ENCODE measurements at places on chromosomes 7 and 10. TPM values are rescaled to one million over a fixed set of nuclear protein-coding genes. Genes with fewer than 3 reads are reported as not detected.

The ARL5B gene
- 65.8 TPM for total RNA-seq

The FKBP6 gene
- total RNA-seq: not detected

The ANKRD61 gene
- not detected for total RNA-seq

The GPR146 gene
- 2.7 TPM for total RNA-seq

The WDR91 gene
- 11.0 TPM for total RNA-seq

The FOXI2 gene
- total RNA-seq: not detected

The NEUROD6 gene
- 35.3 TPM for total RNA-seq

The TRIL gene
- 24.3 TPM for total RNA-seq

The RBP4 gene
- 2.5 TPM for total RNA-seq

The PCLO gene
- 66.6 TPM for total RNA-seq

The GIMAP6 gene
- total RNA-seq: 4.5 TPM

GRCh38 chr7:28208506-28208905 lies 27.9 kb upstream of the JAZF1 start:
- DNase-seq: no peak

DNA sequence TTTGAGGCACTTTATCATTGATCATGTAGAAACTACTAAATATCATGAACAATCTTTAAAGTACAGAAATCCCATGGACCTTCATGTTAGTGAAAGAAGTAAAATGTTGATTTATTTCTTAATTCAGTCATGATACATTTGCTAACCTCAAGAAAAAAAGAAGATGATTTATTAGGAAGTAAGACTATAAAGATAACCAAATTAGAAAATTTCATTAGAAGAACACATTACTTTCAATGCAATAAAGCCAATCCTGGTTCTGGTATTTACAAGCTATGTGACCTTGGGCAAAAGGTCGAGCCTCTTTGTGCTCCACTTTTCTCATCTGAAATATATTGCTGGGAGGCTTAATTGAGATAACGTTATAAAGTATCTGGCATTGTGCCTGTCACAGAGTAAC lies 365.0 kb downstream of the KIF20B start:
- DNase-seq: no peak

GRCh38 chr10:90222372-90222771 lies 521.0 kb downstream of the KIF20B start:
- no peak for DNase-seq

DNA sequence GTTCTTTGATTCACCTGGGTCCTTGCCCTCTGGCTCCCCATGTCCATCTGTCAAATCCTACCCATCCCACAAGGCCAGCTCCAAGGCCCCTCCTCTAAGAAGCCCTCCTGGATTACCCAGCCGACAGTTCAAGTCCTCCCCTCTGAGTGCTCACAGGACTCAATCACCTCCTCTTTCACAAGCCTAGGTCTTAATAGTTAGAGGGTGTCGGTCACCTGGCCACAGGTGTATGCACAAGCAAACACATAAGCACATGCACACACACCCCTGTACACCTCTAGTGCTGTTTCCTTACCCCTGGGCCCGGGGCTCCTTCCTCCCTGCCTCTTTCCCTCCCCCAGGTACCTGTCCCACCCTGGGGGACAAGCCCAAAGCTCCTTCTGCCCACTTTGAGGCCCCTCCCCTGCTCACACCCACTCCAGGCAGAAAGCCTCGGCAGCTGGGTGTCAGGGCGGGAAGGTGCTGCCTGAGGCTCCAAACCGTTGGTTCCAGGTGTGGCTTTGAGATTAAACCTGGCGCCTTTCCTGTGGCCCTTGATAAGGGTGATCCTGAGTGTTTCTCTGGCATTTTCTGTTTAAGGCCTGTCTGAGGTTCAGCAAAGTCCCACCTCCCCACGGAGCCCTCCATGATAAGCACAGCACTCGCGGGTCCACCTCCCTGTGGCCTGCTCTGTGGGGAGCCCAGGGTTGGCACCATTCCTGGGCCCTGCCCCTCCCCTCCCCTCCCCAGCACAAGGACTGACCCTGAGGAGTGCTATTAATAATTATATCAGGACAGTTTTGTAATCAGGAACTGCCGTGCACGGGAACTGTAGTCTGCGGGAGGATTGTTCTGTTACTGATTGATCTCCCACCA lies 14.6 kb upstream of the AQP1 start:
- DNase-seq: no peak

DNA sequence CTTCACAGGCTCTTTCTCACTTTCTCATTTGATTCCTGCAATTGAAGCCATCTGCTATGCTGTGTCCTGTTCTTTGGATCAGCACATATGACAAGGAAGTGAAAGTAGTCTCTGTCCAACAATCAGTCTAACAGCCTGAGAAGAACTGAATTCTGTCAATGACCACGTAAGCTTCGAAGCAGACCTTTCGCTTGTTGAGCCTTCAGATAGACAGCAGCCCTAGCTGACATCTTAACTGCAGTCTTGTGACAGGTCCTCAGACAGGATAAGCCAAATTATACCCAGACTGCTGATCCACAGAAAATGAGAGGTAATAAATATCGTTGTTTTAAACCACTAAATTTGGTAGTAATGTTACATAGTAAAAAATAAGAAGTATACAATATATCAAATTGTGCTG lies 691.0 kb upstream of the LRRTM3 start:
- DNase-seq: no peak

- no peak for DNase-seq
Measured at GRCh38 chr10:75203724-75204123, 6.9 kb upstream of the VDAC2 start.

DNA sequence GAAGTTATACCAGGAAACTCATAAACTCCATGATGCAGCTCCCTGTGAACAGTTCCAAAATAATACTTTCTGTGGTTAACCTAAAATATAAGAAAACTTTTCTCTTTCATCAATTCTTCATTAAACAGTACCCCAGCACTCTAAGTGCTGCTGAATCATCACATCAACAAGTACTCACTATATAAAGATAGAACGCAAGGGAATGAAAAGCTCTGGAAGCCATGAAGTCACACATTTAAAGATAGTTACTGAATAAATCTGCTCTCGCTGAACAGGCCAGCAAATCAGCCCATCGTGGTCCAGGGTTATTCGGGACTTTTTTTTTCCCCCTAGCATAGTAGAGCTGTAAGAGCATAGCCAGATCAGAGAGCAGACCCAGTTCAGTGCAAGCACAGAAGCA lies 254.3 kb downstream of the IPMK start:
- no peak for DNase-seq

DNA sequence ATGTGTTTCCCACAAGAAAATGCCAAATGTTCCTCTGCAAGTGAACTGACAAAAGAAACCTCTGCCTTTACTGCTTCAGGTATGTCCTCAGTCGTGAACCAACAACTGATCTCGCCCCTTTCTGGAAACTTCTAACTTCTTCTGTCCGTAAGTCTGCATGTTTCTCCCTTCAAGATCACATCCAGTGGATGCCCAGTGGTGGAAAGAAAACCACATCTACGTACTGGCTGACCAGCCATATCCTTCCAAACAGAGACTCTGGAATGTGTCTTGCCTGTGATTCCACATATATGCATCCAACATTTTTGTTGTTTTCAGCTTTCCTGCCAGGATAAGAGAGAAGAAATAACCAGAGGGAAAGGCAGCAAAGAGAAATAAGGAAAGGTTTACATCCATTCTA lies 152.7 kb downstream of the GLI3 start:
- DNase-seq: no peak

GRCh38 chr7:129247087-129247486 lies 22.3 kb downstream of the AHCYL2 start:
- no peak for DNase-seq

- no peak for DNase-seq
Measured at GRCh38 chr7:108246227-108246837, 116.2 kb upstream of the LAMB4 start.

DNA sequence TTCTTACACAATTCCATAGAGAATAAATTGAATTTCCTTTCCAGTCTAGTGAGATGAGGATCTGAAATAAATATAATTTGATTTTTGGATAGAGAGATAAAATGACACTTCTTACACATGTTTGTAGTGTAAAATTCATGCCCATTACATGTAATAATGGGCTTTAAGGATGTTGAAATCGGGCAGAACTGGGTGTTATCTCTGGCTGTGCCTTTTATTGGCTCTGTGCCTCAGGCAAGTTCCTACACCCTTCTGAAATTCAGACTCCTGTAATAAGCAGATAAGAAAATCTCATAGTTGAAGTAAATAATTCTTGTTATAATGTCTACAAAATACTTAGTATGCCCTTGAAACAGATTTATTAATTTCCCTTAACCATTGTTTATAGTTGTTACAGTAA lies 125.6 kb downstream of the SEMA3A start:
- DNase-seq: no peak

DNA sequence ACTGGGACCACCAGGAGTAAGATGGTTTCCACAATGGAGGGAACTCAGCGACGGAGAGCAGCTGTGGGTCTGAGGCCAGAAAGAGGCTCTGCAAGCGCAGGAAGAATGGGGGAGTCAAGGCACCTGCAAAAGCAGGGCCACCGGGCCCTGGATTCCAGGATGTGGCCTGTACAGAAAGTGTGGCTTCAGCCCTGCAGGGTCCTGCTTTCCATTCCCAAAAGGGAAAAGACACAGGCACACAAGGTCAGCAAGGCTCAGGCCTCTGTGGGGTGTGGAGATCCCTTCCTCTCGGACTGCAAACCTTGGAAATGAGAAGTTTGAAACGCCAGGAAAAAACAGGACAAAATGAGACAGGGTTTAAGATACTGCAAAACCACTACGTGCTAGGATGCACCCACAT lies 232.5 kb downstream of the TNS3 start:
- DNase-seq: no peak

- no peak for DNase-seq
Measured at GRCh38 chr7:5204546-5204945, 14.5 kb downstream of the WIPI2 start.

DNA sequence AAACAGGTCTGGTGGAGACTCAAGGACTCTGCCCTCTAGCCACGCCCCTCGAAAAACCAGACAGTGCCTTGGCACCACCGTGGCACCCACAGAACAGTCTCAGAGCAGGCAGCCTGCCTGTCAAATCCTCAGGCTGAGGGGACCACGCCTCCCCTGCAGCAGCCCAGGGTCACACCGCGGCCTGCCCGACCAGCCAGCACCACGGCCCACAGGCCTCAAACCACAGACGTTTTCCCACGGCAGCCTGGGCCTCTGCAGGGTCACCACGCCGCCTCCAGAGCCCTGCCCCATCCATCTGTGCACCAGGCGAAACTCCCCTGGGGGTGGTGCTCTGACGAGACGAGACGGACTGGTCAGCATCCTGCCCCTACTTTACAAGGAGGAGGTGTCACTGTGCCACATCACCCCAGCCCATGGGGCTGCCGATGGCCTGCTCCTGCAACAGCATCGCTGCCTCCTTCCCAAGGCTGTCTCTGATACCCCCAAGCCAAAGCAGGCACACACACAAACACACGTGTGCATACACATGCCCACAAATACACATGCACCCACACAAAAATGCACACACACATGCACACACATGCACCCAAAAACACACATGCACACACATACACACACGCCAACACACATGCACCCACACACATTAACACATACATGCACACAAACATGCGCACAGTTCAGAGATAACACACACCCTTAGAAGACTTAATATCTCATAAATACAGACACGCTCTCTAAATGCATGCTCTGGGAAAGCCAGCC lies 24.6 kb downstream of the PAPOLB start:
- peak; percentile 24 for DNase-seq

- no peak for DNase-seq
Measured at GRCh38 chr7:106420736-106421135, 136.0 kb upstream of the NAMPT start.

DNA sequence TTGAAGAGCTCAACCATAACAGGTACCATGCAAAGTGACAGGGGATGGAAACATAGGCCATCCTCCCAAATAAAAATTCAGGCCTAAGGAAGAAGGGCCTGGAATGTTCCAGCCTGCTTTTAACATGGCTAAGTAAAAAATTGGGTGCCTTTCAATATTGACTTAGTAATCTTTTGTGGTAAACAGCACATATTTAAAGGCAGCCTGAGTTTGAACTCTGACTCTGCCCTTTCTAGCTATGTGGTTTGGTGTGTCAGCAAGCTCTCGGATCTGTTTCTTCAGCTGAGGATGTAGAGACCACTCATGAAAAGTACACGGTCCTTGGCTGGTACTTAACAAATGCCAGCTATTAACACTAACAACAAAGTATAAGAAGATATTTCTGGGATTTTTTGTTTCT lies 191.8 kb upstream of the CDCA7L start:
- no peak for DNase-seq

DNA sequence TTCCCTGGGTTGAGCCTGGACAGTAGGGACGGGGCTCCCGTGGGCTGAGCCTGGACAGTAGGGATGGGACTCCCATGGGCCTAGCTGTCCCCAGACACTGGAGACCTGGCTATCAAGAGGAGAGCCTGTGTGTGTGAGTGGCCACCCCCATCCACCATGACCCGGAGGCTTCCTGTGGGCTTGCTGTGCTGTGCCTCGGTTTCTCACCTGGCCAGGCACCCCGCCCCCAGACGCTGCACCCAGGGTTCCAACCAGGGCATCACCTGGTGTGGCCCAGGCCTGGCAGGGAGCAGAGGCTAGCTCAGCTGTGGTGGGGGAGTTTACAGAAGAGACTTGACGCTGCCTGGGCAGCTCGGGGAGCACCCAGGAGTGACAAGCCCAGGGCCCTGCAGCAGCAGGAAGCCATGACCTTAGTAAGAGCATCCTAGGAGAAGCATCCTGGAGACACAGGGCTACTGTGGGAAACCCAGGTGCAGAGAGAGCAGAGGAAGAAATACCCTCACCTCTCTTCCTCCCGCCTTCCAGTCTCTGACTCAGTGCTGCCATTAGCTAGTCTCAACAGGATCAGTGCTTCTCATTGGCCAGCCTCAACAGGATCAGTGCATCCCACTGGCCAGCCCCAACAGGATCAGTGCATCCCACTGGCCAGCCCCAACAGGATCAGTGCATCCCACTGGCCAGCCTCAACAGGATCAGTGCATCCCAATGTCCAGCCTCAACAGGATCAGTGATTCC lies 61.0 kb downstream of the PDGFA start:
- no peak for DNase-seq

DNA sequence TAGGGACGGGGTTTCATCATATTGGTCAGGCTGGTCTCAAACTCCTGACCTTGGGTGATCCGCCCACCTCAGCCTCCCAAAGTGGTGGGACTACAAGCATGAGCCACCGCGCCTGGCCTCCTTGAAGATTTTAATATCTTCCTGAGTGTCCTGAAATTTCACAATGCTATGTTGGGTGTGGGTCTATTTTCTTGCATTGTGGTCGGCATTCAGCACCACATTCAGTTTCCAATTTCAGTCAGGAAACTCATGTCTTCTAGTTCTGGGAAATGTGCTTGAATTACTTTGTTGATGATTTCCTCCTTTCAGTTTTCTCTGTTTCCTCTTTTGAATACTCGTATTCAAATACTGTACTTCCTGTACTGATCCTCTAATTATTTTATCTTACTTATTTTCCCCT lies 49.3 kb upstream of the IL6 start:
- no peak for DNase-seq

Measured in cerebellum (tissue), 4 donors.